ENCODE measurements at places on chromosomes 4 and X. TPM values are rescaled to one million over a fixed set of nuclear protein-coding genes. Genes with fewer than 3 reads are reported as not detected.

DNA sequence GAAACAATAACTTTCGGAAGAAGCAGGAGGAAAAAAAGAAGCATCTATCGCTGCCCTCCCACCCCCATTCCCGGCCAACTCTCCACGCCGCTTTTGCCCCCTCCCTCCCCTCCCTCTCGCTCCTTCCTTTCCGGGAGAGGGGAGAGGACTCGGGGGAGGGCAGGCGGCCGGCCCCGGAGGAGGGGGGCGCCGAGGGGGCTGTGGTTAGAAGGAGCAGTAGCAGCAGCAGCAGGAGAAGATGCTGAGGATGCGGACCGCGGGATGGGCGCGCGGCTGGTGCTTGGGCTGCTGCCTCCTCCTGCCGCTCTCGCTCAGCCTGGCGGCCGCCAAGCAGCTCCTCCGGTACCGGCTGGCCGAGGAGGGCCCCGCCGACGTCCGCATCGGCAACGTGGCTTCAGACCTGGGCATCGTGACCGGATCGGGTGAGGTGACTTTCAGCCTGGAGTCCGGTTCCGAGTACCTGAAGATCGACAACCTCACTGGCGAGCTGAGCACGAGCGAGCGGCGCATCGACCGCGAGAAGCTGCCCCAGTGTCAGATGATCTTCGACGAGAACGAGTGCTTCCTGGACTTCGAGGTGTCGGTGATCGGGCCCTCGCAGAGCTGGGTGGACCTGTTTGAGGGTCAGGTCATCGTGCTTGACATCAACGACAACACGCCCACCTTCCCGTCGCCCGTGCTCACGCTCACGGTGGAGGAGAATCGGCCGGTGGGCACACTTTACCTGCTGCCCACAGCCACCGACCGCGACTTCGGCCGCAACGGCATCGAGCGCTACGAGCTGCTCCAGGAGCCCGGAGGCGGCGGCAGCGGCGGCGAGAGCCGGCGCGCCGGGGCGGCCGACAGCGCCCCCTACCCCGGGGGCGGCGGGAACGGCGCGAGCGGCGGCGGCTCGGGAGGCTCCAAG lies 1.3 kb downstream of the PCDH7 start:
- DNase-seq, result no peak

DNA sequence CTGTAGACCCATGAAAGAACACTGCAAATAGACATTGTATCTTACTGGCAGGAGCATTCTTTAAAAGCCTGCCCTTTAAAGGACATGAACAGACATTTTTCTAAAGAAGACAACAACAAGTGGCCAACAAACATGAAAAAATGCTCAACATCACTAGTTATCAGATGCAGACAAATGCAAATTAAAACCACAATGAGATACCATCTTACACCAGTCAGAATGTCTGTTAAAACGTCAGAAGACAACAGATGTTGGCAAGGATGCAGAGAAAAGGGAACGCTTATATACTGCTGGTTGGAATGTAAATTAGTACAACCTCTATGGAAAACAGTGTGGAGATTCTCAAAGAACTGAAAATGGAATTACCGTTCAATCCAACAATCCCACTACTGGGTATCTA lies 77.2 kb downstream of the ATP10D start:
- DNase-seq, result no peak

- no peak for DNase-seq
These were observed 94.1 kb upstream of the HPRT1 start for GRCh38 chrX:134365904-134366303.

- DNase-seq, result no peak
These were observed 727.4 kb downstream of the FAM133A start for GRCh38 chrX:94401426-94401825.

GRCh38 chr4:7607156-7607910 lies 172.6 kb upstream of the PSAPL1 start:
- no peak for DNase-seq

GRCh38 chr4:81424336-81424735 lies 47.4 kb downstream of the RASGEF1B start:
- DNase-seq, result no peak

GRCh38 chrX:46433892-46434291 lies 111.3 kb downstream of the ZNF674 start:
- no peak for DNase-seq

DNA sequence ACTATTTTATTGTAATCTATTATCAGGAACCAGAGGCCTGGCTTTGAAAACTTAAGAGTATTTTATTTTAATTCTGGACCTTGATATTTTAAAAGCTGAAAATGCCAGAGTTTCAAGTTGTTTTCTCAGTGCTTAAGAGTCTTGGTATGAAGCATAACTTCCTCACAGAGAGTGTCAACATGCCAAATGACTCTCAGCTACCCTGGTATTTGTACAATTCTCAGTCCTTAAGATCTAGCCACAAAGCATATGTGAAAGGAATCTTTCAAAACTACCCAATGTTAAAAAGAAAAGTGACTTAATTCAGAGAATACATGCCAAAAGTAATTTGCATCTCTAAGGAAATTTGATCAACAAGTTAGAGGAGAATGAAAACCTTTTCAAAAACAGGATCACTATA lies 171.9 kb downstream of the DKK2 start:
- DNase-seq, result no peak

DNA sequence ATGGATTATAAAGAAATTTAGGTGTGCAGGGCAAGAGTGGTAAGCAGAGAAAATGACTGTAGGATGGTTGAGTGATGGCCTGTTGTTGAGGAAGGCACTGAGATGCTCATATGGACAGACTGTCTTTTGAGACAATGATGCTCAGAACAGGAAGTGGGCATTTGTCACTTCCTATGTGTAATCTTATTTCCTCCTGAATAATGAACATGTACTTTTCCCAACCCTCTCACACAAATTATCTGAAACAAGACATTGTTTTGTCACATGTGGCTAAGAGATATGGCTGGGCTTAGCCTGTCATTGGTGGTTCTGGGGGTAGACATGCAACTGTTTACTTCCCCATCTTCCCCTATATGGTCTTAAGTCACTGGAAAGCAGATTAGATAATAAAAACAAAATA lies 240.5 kb downstream of the CFAP47 start:
- no peak for DNase-seq

- no peak for DNase-seq
These were observed 1.3 kb downstream of the GALNTL6 start for GRCh38 chr4:171814545-171814944.

DNA sequence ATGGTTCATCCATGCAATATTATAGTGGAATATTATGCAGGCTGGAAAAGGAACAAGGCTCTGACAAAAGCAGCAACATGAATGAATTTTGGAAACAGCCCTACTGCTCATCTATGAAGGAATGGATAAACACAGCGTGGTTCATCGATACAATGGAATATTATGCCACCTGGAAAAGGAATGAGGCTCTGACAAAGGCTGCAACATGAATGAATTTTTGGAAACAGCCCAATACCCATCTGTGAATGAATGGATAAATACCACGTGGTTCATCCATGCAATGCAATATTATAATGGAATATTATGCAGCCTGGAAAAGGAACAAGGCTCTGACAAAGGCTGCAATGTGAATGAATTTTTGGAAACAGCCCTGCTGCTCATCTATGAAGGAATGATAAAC lies 160.4 kb downstream of the CRLF2 start:
- no peak for DNase-seq

DNA sequence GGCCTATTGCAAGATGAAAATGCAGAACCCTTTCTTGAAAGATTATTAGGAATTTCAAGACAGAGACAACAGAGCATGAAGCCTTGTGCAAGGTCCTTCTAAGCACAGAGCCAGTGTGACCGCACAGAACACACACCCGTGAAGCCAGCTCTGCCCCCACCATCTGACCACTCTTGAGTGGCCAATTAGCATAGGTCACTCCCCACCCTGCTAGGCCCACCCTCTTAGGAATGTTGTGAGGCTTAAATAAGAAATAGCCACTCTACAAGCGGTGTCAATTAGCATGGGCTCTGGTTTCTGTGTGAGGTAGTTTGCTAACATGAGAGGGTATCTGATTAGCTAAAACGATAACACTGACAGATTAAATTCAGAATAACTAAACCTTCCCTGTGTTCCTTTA lies 152.9 kb downstream of the PTTG2 start:
- no peak for DNase-seq

DNA sequence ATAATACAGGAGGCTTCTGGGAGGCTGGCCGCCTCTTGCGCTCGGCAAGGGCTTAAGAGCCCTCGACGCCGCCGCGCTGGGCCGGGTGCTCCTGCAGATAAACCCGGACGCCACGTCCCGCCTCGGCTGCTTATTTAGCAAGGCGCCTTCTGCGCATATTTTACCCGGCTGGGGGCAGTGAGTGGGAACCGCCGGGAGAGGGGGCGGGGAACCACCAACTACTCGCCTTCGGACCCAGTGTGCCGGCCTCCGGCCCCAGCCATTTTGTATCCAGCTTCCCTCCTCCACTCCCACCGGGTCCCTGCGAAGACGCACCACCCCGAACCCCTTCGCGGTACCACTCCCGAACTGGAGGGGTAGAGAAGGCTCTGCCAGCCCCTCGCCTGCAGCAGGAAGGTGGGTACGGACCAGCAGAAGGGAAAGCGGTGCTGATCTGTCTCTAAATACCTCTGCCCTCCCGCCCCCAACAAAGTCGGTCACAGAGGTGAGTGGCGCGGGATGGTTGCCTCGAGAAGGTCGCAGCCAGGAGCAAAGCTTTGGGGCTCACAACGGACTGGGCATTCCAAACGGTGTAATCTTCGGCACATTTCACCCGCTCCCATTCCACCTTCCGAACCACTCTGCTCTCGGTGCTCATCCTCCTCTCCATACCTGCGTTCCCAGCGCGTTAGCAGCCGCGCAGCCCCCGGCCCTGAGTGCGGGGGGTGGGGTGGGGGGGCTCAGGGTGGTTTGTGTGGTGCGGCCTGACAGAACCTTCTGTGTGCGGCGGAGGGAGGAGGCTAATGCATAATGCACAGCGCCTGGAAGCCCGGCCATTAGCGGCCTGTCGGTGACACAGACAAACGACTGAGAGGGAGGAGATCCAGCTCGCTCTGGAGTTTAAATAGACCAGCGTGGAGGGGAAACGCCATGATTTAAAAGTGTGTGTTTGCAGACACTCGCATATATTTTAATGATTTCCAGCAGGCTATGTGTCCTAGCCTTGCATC lies 4.9 kb upstream of the BCOR start:
- DNase-seq, result no peak

GRCh38 chrX:133868250-133868649 lies 117.1 kb downstream of the GPC3 start:
- no peak for DNase-seq

The KLB gene
- not detected for total RNA-seq

The SPOCK3 gene
- not detected for total RNA-seq

The FHIP1A gene
- 0.09 TPM for total RNA-seq

The CDX4 gene
- total RNA-seq, result not detected

The CEP44 gene
- total RNA-seq, result 20.4 TPM

The USP17L28 gene
- not detected for total RNA-seq
